HT-29 (cell line): ENCODE measurements at places on chromosomes 12 and 14. TPM values are rescaled to one million over a fixed set of nuclear protein-coding genes. Genes with fewer than 3 reads are reported as not detected.

DNA sequence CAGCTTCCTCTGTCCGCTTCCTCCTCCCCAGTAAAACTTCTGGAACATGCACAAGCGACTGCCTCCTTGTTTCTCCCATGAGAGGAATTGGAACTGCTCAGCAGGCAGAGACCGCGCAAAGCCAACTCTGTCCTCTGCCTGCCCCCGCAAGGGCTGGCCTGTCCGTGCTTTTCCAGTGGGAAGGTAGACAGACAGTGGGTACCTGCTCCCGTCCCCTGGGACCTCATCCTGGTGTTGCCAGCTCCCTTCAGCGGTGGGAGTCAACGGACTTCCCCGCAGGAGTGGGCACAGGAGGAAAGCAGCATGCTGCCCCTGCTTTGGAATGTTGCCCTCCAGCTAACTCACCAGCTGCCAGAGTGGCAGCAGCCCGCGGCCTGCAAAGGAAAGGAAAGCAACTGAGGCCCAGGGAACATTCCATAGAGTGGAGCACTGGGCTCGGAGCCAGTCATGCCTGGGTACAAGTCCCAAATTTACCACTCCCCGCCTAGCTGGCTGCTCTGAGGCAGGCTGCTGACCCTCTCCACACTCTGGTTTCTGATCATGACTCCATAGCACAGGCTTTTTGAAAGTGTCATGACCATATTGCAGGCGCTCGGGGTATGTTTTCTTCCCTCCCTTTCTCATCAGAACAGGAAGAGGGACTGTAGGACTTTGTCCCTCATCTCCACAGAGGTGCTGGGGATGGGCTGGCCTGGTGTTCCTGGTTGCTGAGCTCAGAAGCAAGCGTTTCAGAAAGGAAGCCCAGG lies 89.2 kb upstream of the CLMN start:
- no peak for DNase-seq

GRCh38 chr12:46473634-46474329 lies 101.2 kb upstream of the SLC38A2 start:
- peak; percentile 82 for DNase-seq

DNA sequence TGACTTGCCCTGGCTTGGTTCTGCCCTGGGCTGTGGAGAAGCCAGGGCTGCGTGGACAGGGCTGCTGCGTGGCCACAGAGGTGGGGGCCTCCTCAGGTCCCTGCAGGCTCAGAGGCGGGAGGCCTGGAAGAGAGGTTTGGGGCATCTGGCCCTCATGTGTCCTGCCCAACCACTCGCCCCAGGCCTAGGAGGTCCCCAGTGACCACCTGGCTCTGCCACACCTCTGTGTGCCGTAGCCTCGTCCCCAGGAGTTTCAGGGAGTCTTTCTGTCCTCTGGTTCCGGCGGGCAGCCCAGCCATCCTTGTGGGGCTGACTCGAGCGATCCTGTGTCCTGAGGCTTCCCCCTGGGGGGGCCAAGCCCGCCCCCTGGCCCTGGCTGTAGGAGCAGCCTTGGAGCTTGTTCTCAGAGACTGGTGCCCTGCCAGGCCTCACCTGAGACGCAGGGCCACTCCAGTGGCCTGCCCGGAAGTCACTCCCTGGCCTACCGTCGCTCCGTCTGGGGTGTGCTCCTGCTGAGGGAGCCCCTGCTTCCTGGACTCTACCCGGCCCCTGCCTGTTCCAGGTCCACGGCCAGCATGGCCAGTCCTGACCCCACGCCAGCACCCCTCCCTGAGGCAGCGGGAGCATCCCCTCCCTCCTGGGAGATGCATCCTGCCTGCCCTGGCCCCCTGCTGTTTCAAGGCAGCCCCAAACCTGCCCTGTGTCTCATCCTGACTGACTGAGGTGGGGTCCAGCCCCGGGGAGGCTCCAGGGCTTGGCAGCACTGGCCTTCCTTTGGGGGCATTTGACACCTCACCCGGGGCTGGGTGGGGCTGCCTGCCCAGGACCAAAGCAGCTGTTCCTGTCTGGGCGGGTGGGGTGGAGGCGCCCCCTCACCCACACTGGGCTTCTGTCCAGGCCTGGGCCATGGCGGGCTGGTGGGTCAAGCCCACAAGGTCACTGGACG lies 13.9 kb downstream of the ASPG start:
- DNase-seq = no peak

DNA sequence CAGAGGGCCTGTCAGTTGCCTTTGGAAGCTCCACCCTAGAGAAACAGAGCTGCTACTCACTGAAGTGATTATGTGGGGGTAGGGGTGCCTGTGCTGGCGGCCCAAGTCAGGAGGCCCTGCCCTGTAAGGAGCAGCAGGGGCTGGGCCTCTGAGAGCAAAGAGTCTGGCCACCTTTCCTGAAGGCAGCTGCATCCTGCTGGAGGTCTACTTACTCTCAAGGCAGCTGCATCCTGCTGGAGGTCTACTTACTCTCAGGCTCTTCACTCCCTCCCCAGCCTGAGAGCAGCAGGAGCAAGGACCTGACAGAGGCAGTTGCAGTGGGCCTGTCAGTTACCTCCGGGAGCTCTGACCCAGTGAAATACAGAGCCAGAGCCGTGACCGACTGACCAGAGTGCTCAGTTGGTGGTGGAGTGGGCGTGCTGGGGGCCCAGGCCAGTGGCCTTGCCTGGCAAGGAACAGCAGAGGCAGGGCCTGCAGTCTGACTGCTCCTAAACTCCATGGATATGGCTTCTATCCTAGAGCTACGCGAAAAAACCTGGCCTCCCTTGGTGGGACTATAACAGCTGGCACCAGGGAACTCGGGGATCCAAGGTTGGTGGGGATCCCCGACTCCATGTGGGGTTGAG lies 32.3 kb downstream of the RAD51B start:
- no peak for DNase-seq

RFX4 gene
- total RNA-seq = not detected in 2 replicates

CACNA2D4 gene
- total RNA-seq = 0.81 and 3.4 TPM in 2 replicates

PCED1B gene
- 3.0 and 4.8 TPM in 2 replicates for total RNA-seq
